ENCODE measurements at places on chromosomes 4 and X.
A peak's percentile ranks its signal among the peaks of the same experiment; 100 is the strongest.

DNA sequence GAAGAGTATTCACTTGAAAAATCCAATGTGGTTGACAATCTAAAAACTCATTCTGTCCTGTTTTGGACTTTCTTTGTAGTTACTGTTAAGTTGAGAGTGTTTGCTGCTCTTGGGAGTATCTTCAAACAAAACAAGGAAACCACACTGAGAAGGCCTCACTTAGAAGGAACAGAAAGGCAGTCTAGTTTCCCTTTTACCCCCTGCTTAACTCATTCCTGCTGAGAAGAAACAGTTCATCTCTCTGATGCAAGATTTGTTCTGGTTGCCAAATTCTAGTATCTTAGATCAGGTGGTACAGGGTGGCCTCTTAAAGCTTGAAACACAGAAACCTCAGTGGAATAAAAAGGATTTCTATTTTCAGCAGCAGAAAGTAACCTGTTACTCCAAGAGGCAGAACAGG lies 41.4 kb downstream of the GUCY2F start:
- no peak for DNase-seq

DNA sequence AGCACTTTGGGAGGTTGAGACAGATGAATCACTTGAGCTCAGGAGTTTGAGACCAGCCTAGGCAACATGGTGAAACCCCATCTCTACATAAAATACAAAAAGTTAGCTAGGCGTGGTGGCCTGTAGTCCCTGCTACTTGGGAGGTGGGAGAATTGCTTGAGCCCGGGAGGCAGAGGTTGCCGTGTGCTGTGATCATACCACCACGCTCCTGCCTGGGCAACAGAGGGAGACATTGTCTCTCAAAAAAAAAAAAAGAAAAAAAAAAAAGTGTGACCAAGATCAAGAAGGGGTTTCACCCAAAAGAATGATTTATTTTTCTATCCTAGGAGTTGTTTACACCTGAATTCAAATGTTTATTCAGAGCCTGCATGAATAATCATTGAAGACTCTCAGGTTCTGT lies 572.4 kb upstream of the GALNT7 start:
- no peak for DNase-seq

- DNase-seq, result no peak
Observed at GRCh38 chr4:53551958-53552357, 39.3 kb downstream of the LNX1 start.

GRCh38 chr4:109589119-109589518 lies 29.1 kb downstream of the MCUB start:
- no peak for DNase-seq

DNA sequence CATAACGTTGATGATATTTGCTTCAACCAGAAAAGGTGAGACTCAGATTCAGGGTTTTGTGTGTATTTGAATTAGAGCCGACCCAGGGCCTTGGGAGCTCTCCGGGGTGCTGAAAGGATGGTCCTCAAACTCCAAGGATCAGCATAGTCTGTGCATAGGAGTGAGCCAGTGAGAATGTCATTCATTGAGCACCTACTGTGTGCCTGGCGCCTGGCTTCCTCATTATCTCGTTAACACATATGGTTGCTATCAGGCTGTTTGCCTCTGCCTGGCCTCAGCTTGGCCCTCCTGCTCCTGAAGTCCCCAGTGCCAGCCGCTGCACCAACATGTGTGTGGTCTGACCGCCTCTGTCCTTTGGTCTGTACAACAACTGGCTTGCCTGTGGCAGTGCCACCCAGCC lies 25.1 kb upstream of the JAKMIP1 start:
- DNase-seq, result no peak

DNA sequence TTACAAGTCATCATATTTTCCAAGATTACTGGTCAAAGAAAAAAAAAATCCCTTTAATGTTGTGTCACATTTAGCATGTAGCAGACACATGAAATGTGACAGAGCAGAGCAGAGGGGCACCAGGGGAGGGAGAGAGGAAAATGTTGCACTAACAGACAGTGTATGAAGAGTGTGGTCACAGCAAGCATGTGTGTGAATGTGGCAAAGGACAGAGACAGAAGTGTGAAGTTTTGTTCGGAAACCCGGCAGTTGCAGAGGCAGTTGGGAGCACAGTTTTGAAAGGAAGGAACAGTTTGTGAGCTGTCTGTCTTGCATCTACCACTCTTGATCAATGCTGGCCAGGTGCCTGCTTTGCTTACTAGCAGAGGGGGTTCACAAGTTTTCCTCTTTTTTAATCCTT lies 83.9 kb upstream of the MAP3K15 start:
- no peak for DNase-seq

DNA sequence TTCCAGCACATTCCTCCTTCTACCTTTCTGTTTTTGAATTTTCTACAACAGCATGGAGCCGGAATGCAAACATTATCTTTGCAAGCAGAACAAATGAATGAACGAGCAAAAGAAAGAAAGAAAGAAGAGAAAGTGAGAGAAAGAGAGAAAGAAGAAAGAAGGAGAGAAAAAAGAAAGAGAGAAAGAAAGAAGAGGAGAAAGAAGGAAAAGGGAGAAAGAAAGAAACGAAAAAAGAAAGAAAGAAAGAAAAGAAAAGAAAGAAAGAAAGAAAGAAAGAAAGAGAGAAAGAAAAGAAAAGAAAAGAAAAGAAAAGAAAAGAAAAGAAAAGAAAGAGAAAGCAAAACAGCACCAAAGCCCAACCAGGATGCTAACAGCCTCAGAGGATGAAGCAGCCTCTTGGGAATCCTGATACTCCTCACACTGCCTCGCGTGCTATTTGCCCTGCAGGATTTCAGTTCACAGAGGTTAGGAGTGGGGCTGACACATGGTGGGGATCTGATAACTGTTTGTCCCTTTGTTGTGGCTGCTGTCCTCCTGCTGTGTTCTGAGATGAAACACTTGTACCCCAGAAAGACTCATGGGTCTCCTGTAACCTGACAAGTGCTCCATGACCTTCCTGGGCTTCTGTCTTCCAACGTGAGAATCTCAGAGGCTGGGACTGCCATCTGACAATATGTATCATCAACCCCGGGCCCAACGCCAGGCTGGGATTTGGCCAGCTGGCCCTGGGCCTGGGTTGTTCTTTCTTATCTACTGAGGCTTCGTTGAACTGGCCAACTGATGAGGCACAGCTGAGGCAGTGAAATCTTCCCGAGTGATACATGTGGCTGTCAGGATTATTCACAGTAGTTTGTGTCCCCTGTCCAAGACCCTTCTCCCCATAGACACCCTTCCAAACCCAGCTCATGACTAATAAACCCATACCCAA lies 61.0 kb downstream of the SEPSECS start:
- DNase-seq, result no peak

- no peak for DNase-seq
Observed at GRCh38 chr4:128353791-128354190, 66.2 kb upstream of the PGRMC2 start.

GRCh38 chr4:143406523-143406922 lies 69.8 kb downstream of the GAB1 start:
- no peak for DNase-seq

DNA sequence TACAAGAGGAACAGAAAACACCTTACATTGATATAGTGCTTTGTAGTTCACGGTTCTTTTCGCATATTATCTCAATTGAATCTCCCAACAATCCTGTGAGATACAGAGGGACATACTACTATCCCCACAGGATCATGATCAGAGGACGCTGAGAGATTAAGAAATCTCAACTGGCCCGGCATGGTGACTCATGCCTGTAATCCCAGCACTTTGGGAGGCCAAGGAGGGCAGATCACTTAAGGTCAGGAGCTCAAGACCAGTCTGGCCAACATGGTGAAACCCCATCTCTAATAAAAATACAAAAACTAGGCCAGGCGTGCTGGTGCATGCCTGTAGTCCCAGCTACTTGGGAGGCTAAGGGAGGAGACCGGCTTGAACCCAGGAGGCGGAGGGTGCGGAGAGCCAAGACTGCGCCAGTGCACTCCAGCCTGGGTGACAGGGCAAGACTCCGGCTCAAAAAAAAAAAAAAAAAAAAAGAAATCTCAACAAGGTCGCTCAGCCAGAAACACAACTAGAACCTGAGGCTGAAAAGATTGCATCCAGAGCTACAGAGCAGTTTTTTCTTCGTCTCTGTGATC lies 7.4 kb downstream of the APOO start:
- DNase-seq, result no peak

GRCh38 chr4:168803732-168804131 lies 206.3 kb downstream of the CBR4 start:
- no peak for DNase-seq

- DNase-seq, result no peak
Observed at GRCh38 chrX:31061091-31061490, 10.8 kb downstream of the FTHL17 start.

DNA sequence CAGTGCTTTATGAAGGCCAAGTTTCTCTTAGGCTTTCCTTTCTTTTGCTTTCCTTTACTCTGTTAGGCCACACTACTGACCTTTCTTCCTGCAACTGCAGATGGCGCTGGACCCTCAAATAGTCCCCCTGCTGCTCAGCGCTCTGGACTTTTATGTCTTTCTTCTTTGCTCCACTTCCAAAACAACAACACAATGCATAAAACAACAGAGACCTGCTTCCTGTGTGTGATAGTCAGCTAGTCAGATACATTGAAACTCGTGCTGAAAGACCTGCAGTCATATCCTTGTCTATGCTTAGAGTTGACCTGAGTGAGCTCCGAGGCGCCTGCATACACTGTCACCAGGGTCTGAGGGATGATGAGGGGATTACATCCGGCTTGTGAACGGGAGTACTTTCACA lies 108.9 kb upstream of the TEX13D start:
- DNase-seq, result no peak

DNA sequence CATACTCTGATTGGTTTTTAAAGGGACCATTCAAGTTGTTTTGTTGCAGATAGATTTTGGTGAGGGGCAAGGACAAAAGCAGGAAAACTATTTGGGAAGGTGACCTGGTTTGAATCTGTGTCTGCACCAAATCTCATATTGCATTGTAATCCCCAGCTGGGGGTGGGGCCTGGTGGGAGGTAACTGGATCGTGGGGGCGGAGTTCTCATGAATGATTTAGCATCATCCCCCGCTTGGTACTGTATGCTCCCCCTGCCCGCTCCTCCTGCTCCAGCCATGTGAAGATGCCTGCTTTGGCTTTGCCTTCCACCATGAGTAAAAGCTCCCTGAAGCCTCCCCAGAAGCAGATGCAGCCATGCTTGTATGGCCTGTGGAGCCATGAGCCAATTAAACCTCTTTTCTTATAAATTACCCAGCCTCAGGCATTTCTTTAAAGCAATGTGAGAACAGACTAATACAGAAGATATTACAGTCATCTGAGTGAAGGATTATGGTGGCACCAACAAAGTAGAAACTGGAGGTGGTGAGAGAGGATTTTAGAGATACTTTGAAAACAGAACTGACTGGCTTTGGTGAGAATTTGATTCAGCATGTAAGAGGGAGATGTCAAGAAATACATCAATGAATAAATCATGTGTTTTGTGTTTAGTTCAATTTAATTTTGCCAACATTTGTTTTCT lies 14.4 kb downstream of the IL21 start:
- no peak for DNase-seq

DNA sequence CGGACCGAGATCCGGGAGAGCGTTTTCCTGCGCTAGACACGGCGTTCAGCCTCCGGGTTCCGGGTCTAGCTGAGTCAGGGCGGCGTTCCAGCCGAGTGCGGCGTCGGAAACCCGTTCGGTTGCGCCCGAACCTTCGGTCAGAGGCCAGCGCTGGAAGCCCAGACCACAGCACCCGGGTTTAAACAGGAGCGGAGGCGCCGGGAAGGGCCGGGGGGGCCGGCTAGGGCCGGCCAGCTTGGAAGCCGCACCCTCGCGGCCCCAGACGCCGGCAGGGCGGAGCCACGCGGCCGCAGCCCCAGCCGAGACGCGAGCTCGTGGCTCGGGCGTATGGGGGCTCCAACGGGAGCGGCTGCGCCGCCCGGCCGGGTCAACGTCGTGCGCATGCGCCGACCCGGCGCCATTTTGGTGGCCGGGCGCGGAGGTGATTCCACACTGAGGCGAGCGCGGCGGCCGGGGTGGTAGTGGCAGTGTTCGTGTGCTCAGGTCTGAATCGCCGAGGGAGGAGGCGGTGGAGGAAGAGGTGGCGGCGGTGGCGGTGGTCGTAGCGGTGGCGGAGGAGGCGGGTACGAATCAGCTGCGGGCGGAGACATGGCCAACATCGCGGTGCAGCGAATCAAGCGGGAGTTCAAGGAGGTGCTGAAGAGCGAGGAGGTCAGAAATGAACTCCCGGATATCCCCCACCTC lies at the start of gene UBE2K:
Gene UBE2K (plus strand): TSS at position 397 of the 684 bp plus-strand sequence. CDS start 192 bp downstream, at position 589.
- peak; percentile 80 for DNase-seq

DNA sequence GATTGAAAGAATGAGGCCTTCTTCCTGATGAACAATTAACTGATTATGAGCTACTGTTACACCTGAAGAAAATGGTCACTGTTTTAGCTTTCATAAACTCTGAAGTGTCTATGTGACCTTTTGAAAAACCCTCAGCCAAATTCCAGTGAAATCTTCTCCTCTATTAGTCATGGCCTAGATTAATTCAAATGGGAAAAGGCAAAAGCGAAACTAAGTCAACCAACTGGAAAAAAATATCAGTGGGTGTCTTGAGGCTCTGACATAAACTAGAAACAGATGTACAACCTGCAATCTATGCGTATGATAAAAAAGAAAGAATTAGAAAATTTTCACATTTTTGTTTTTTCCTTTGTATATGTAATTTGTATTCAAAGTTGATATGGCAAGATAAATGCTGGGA lies 169.4 kb upstream of the BANK1 start:
- no peak for DNase-seq

DNA sequence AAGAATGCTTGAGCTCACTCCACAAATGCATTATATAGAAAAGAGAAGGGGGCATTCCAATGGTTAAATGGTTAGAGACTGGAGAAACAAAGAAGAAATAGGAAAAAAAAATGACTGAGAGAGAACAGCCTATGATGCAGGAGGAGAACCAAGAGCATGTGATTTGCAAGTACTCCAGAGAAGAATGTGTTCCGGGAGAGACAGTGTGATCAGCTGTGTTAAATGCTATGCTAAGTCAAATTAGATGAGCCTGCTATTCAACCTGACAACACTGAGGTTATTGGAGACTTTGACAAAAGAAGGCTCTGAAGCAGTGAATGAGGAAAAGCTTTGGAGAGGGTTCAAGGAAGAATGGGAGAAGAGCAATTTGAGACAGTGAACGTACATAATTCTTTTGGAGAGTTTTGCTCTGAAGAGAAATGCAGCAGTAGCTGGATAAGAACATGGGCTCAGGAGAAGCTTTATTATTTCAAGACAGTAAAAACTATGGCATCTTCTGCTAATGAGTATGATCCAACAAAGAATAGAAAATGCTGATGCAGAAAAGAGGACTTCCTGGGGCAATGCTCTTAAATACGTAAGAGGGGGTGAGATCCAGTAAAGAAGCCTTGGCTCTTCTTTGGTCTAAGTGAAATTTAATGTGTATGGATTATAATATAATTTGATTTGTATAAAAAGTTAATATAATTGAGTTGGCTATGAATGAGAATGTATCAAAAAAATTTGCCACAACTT lies 66.3 kb downstream of the PPP3CA start:
- no peak for DNase-seq

GRCh38 chrX:23930894-23931604 lies 23.2 kb downstream of the CXorf58 start:
- DNase-seq, result no peak

DNA sequence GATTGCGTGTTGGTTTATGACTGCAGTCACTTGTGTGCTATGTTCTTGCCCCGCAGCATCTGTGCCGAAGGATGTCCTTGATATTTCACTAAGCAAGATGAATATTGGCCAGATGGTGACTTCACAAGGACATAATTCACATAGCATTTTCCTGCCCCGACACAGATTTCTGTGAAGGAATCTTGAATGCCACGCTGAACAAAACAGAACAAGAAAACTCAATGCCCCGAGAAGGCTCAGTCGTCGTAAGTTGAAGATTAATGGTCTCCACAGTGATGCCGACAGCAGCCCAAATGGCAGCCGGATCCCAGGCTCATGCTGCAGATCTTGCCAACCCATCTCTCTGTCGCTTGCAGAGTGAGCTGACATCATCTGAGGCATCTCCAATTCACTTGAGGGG lies 145.9 kb downstream of the CPEB2 start:
- no peak for DNase-seq

Data from AML-193 (cell line).